AG10803 (cell line): ENCODE measurements at places on chromosomes 1 and 21.

- no peak for DNase-seq
These were observed 10.1 kb downstream of the ADAMTS5 start for GRCh38 chr21:26956813-26957212.

GRCh38 chr21:28229814-28230213 lies 762.9 kb downstream of the LTN1 start:
- DNase-seq, result peak; percentile 76

GRCh38 chr1:238562341-238562740 lies 671.6 kb upstream of the ZP4 start:
- peak; percentile 57 for DNase-seq

- DNase-seq, result peak; percentile 35
These were observed 24.4 kb downstream of the ADAM30 start for GRCh38 chr1:119871881-119872280.

GRCh38 chr1:94271373-94271772 lies 34.0 kb upstream of the ARHGAP29 start:
- DNase-seq, result peak; percentile 24

- no peak for DNase-seq
These were observed 45.9 kb downstream of the CLEC20A start for GRCh38 chr1:178450871-178451270.

DNA sequence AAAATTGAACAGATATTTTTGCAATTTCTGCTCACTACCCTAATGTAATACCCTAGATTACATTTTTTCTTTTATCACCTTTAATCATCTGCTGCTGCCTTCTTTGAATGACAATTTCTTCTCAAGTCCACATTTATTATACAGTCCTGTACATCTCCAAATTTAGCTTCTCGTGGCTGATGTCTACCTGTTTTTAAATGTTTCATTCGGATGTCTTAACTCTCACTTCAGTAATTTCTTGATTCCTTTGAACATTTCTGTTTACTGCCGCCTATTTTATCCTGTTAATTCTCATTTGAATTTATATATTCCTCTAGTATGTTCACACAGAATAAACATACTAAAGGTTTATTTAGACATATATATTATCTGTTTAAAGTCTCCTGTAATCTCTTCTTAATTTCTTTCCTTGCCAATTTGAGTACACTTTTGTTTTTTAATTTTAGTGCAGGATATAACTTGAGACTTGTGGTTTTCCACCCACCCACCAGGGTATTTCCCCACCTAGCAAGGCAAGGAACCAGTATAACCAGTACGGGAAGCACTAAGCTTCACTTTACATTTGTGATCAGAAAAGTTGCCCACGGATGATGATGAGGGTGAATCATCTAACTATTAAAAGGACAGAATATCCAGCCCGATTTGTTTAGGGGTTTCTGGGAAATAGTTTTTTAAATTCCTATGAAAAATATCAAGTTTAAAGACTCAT lies 12.7 kb downstream of the INSL5 start:
- no peak for DNase-seq

DNA sequence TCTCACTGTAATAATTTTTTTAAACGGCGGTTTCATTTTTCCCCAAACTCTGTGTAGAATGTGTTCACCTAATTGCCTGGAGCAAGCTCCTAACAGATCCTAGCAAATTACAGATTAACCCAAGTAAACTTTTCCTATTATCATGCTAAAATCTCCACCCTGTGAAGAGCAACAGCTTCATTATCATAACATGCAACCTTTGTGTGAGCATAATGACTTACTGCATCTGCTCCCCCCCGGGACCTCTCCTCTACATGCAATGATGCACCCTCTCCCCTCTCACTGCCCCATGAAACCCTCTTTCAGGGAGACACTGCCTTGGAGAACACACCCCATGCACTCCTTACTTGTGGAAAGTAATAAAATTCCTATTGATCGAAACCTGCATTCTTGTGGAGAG lies 717.0 kb upstream of the TMPRSS15 start:
- DNase-seq, result no peak

- no peak for DNase-seq
These were observed 125.0 kb downstream of the PTPN14 start for GRCh38 chr1:214426426-214426812.

DNA sequence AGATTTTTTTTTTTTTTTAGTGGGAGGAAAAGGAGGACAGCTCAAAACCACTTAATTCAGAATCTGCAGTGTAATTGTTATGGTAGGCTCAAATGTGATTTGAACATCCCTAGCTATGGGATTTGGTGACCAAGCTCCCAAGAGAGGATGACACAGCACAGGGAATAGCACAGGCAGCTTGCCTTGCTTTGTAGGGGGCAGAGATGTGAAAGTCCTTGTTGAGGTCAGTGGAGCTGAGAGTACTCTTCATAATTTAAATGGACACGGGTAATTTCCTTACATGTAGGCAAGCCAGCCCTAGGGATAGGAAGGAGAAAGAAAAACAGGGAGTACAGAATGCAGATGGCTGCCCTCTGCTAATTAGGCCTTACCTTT lies 3.2 kb upstream of the UCK2 start:
- DNase-seq, result no peak

GRCh38 chr1:111733183-111733991 lies 5.8 kb downstream of the INKA2 start:
- peak; percentile 78 for DNase-seq

DNA sequence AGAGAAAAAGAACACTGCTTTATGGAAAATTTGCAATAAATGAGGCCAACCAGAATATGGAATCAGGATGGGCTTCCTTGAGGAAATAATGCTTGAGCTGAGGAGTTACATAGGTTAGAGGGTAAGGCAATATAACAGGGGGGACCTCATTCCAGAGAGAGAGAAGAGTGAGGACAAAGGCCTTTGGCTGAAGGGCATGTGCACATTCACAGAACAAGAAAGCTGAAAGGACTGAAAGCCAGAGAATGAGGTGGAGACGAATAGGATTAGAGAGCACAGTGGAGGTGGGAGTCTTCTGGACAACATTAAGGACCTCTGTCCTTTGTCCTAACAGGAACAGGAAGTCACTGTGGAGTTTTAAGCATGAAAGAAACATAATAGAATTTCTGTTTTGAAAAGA lies 60.7 kb upstream of the MROH9 start:
- no peak for DNase-seq

DNA sequence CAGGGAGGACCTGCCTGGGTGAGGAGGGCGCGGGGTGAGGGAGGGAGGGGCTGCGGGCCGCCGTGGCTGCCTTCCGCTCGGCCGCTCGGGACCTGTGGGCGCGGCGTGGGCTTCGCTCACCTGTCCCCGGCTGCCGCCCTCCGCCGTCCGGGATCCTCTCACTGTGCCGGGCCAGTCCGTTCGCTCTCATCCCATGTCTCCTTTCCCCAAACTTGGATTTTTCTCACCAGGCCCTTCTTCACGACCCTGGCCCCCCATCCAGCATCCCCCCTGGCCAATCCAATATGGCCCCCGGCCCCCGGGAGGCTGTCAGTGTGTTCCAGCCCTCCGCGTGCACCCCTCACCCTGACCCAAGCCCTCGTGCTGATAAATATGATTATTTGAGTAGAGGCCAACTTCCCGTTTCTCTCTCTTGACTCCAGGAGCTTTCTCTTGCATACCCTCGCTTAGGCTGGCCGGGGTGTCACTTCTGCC lies 362 bp downstream of the ZBTB48 start:
- DNase-seq, result no peak

DNA sequence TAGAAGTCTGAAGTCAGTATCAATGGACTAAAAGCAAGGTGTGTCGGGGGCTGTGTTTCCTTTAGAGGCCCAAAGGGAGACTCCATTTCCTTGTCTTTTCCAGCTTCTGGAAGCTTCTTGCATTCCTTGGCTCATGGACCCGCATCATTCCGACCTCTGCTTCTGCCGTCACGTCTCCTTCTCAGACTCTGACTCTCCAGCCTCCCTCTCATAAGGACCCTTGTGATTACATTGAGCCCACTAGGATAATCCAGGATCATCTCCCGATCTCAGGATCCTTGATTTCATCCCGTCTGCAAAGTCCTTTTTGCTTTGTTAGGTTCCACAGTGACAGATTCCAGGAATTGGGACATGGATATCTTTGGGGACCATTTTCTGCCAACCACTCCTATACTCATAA lies 265.8 kb upstream of the CSF3R start:
- no peak for DNase-seq

- no peak for DNase-seq
These were observed 56.2 kb upstream of the PRRC2C start for GRCh38 chr1:171429137-171429536.

DNA sequence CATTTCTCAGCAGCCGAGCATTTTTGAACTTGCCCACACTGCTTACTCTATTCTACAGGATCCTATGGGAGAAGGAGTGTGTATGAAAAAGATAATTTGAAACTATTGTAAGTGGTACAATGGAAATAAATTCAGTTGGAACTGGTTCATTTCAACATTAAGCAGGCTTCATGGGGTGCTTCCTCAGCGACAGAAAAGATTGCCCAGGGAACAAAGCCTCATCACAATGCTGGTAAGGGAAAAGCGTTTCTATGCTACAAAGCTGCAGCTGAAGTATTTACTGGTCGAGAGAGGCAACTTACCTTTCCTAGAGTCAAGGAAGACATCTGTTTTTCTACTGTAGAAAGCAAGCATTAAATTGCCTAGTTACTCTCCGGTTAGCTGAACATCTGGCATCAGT lies 568.2 kb upstream of the ZP4 start:
- no peak for DNase-seq

- DNase-seq, result no peak
These were observed 233.3 kb downstream of the SETD4 start for GRCh38 chr21:35827004-35827403.

- no peak for DNase-seq
These were observed 667 bp upstream of the CYB561D1 start for GRCh38 chr1:109493227-109493626.

- DNase-seq, result peak; percentile 97
These were observed 24.8 kb upstream of the RNF19B start for GRCh38 chr1:32989160-32990050.

- peak; percentile 67 for DNase-seq
These were observed 35.5 kb downstream of the KCNK2 start for GRCh38 chr1:215118081-215118480.

- DNase-seq, result peak; percentile 93
These were observed 58.0 kb downstream of the NGF start for GRCh38 chr1:115280064-115280463.

- no peak for DNase-seq
These were observed at the start of gene RNF186 for GRCh38 chr1:19814681-19815503. Gene RNF186 (minus strand): TSS chr1:19815283. CDS start chr1:19815101, 182 bp downstream.

- DNase-seq, result no peak
These were observed 29.0 kb upstream of the CLDN14 start for GRCh38 chr21:36508948-36509347.

DNA sequence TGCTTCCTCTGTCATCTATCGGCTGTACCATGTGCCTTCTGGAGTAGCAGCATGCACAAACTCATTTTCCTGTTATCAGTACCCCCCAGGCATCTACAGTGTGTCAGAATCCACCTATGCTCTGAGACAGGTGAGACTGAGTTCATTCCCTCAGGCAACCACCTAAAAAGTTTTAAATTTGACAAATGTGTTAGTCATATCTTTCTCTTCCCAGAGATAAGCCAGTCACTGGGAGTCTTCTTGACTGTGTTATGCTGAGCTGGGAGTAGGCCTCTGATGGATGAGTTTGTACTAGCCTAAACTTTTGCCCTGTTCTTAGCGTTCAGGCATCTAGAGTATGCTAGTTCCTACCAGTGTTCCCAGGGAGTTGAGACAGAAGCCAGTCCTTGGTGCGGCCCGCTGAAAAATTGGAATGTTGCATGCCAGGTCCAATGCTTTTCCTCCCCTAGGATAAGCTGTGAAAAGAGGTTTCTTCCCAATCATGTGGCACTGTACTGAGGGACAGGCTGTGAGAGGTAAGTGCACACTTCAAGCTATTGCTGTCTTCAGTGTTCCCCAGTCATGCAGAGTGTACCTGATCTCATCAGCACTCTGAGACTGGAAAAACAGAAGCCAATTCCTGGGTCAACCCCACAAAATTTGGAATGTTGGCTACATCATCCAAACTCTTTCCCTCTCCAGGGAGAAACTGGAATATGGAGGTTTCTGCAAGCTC lies 1202.3 kb downstream of the NCAM2 start:
- DNase-seq, result no peak

GRCh38 chr1:205585169-205585834 lies 46.5 kb downstream of the ELK4 start:
- no peak for DNase-seq

DNA sequence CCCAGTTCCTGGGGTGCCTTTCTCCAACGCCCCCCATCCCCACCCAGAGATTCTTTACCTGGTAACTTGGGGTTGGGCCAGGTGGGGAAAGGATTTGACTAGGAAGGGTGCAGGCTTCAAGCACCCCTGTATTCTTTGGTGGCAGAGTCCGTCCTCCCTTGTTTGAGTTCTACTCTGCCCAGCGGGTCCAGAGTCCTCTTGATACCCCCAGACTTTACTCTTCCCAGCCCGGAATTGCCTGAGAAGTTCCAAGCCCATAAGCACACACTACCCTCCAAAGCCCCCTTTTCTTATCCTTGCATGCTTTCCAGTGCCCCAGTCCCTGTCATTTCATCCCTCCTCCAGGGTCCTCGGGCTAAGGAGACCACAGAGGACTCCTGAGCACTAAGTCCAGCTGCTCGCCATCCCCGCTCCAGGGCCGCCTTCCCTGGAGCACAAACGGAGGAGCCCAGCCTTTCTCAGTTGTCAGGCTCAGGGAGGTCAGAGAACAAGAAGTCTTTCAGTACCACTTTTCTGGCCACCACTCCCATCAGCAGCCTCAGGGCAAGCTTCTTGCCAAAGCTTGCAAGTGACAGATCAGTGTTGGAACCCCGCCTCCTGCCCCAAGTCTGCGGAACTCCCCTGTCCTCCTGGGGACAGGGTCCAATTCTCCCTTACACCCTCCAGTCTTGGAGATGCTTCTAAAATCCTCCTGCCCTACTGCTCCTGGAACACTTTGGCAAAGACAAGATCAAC lies 12.2 kb downstream of the SLC45A3 start:
- DNase-seq, result no peak

GRCh38 chr1:110138956-110139355 lies 11.3 kb upstream of the SLC6A17 start:
- DNase-seq, result no peak

DNA sequence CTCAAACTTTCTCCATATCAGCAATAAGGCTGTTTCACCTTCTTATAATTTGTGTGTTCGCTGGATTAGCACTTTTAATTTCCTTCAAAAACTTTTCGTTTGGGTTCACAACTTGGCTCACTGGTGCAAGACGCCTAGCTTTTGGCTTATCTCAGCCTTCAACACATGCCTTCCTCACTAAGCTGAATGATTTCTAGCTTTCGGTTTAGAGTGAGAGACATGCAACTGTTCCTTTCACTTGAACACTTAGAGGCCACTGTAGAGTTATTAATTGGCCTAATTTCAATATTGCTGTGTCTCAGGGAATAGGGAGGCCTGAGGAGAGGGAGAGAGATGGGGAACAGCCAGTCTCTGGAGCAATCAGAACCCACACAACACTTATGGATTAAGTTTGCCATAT lies 41.2 kb upstream of the IFNLR1 start:
- DNase-seq, result no peak

- DNase-seq, result no peak
These were observed 3.0 kb upstream of the ATP1B1 start for GRCh38 chr1:169103480-169103893.

GRCh38 chr1:241225741-241226140 lies 131.3 kb downstream of the RGS7 start:
- DNase-seq, result no peak
